ENCODE measurements at places on chromosomes 7 and 10.
A peak's percentile ranks its signal among the peaks of the same experiment; 100 is the strongest.

GRCh38 chr7:98209166-98209920 lies 1.9 kb upstream of the BHLHA15 start:
- no peaks in the 10 kb centered on the region for H3K36me3 ChIP-seq
- peaks cover 23% of the 10 kb centered on the region for H3K4me1 ChIP-seq
- DNase-seq: no peak
- H3K27me3 ChIP-seq: no peaks in the 10 kb centered on the region
- H3K4me3 ChIP-seq: peak overlapping the region; percentile 62

- no peak overlapping the region for H3K27ac ChIP-seq
- no peaks in the 10 kb centered on the region for H3K4me1 ChIP-seq
- no peaks in the 10 kb centered on the region for H3K36me3 ChIP-seq
- no peaks in the 10 kb centered on the region for H3K27me3 ChIP-seq
- H3K4me3 ChIP-seq: no peak overlapping the region
Observed at GRCh38 chr7:52030722-52031121, 714.1 kb upstream of the COBL start.

DNA sequence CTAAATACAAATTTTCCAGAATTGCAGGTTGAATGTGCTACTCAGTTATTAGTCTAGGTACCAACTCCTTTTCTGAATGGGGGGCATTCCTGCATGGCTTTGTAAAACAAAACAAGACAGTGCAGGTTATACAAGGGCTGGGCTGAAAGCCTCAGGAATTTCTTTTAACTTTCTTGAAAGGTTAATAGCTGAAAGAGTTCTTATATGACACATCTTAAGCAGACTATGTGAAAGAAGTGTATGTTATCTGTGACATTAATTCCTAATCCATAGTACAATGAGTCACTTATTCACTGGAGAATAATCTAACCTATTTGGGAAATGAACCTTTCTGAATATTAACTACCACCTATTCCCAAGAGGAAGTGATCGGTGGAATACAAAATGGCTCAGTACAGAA lies 115.6 kb upstream of the FAM133B start:
- H3K4me3 ChIP-seq: no peak overlapping the region
- no peaks in the 10 kb centered on the region for H3K4me1 ChIP-seq
- H3K27ac ChIP-seq: no peak overlapping the region
- H3K27me3 ChIP-seq: peaks cover 1% of the 10 kb centered on the region
- no peak for DNase-seq

DNA sequence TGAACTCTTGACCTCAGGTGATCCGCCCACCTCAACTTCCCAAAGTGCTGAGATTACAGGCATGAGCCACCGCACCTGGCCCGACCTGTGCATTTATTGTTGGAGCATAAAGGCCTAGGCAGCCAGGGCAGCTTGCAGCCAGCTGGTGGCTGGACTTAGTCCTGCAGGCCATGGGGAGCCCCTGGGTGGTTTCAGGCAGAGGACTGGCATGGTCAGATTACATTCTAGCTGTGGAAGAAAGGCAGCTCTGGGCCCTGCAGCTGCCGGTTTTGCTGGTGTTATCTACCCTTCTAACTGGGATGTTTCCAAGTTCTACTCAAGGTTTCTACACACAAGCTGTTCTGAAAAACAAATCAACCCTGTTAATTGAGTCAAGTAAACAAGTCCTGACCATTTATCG lies 22.7 kb upstream of the MKRN1 start:
- H3K27me3 ChIP-seq: peaks cover 2% of the 10 kb centered on the region
- no peak overlapping the region for H3K27ac ChIP-seq
- no peaks in the 10 kb centered on the region for H3K4me1 ChIP-seq
- no peak overlapping the region for H3K4me3 ChIP-seq
- no peaks in the 10 kb centered on the region for H3K36me3 ChIP-seq
- DNase-seq: no peak

GRCh38 chr10:17751781-17752445 lies at the start of gene TMEM236:
TMEM236 (plus strand) TSS chr10:17752201; CDS start chr10:17752296, 95 bp downstream.
- no peaks in the 10 kb centered on the region for H3K27me3 ChIP-seq
- H3K36me3 ChIP-seq: no peaks in the 10 kb centered on the region
- DNase-seq: no peak
- no peaks in the 10 kb centered on the region for H3K4me1 ChIP-seq
- no peak within 1 kb of the TSS for H3K4me3 ChIP-seq

DNA sequence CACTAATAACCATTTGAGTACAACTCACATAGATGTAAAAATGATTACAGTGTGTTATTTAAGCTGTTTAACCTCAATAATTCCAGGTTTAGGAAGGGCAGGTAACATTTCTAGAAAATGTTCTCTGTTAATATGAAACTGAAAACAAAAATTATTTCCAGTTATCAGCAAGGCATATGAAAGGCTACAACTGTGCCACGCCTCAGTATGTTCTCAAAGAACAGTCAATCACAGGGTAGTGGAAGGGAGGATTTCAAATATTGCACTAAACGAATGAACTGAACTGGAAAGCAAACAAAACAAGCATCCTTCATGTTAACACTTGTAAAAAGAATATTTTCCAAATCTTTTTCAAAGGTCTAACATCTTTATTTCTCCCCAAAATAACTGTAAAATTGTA lies 31.3 kb downstream of the ARHGAP19 start:
- H3K4me3 ChIP-seq: no peak overlapping the region
- DNase-seq: no peak
- no peaks in the 10 kb centered on the region for H3K27me3 ChIP-seq
